ENCODE measurements at places on chromosomes 2 and 18.

GRCh38 chr18:9764011-9764481, 55.9 kb downstream of the RAB31 start:
- no peak for DNase-seq

DNA sequence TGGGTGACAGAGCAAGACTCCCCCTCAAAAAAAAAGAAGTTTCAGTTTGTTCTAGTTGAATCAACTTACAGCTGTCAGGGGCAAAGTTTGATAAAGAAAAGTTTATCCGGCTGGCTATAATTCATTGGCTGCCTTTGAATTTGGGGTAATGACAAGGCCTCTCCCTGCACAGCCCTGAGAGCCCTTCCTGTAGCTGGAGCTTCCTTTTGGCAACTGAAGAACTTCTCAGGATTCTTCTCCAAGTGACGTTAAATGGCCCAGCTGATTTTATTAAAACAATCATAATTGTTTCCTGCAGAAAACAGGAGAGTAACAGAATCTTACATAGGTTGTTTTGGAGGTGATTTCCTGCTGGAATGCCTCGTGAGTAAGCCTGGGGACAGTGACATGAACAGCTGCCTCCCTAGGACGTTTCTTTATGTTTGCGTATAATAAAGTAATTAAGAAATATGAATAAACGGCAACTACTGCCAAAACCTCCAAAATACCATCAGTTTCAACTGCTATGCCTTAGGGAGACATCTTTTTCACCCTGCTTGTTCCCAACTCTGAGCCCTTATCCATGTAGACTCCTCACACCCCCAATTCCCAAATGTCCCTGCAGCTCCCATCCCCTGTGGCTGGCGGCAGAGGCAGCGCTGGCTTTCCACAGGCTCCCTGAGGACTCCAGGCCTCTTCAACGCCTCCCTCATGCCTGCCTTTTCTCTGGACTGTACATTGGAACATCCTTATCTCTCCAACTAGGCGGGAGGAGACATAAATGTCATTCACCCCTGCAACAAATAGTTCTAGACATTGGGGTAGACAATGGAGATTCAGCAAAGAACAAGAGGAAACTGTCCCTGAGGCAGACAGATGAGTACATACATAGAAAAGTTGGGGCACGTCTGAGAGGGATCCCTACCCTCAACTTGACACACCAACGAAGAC, 59.2 kb upstream of the FZD7 start:
- DNase-seq: no peak

DNA sequence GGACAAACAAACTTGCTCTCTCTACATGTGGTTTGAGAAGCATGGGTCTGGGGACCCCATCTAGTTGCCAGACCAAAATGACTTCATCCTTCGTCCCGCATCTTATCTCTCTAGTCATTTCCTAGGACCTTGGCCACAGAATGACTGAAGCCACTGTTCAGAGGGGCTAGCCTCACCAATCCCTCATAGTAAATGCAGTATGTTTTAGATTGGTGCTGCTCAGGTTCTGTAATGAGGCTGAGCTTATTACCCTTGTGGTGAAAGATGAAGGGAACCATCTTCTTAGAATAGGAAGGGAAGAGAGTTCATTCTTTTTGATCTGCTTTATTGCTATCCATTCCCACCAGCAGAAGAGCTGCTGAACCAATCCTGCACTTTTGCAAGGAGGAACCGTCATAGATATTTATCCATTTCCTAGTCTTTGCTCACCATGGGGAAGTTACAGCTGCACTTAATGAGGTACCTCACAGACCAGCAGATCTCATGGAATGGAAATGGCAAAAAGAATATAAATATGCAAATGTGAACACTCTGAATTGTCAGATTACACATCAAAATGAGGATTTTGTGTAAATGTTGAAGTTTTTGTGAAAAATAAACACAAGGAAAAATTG, 436.7 kb downstream of the LPIN1 start:
- DNase-seq: no peak

DNA sequence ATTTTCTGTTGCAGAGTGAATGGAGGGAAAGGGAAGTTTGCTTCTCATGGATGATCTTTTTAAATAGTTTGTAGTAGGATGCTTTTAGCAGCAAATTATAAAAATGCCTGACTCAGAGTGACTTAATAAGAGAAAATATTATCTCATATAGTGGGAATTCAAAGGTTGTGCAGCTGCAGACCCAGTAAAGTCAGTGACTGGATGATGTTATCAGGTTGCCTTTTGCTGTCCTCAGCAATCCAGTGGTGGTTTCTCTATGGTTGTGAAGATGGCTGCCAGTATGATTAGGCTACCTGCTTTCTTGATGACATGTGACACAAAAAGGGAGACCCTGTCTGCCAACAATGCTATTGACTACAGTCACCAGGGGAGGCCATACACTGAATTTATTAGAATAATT, 184.8 kb downstream of the DIS3L2 start:
- DNase-seq: no peak

- DNase-seq: no peak
Observed at GRCh38 chr18:4391859-4392258, 63.2 kb downstream of the DLGAP1 start.

DNA sequence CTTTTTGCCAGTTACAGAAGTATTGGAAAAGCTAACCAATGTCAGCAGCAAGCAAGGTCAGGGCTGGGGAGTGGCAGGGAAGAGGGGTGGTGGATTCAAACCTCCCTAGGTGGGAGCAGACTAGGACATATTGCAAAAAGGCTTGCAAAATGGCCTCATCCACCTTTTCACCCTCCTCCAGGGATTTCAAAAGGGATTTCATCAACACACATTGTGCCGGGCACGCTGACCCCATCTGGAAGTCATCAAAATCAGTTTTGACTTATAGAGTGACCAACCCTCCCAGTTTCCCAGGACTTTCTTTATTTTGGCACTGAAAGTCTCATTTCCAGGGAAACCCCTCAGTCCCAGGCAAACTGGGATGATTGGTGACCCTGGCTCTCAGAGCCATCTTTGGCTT, 94.7 kb downstream of the BIN1 start:
- no peak for DNase-seq

DNA sequence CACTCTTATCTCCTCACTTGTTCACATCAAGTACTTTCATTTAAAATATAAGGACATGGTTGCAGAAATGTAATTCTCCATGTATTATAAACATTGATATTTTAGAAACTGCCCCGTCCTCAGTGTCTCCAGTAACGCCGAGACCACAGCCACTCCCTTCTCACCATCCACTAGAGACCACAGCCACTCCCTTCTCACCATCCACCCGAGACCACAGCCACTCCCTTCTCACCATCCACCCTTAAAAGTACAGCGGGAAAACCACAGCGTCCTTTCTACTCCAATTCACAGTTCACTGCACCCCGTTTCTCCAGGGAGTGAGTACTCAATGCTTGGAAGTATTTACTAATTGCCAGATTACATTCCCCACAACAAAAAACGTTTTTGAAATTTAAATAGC, 1452.2 kb upstream of the ACVR2A start:
- DNase-seq: no peak

- no peak for DNase-seq
Observed at GRCh38 chr18:12841070-12841469, 43.0 kb downstream of the PTPN2 start.

GRCh38 chr2:147086715-147087114, 758.1 kb upstream of the ACVR2A start:
- DNase-seq: no peak

DNA sequence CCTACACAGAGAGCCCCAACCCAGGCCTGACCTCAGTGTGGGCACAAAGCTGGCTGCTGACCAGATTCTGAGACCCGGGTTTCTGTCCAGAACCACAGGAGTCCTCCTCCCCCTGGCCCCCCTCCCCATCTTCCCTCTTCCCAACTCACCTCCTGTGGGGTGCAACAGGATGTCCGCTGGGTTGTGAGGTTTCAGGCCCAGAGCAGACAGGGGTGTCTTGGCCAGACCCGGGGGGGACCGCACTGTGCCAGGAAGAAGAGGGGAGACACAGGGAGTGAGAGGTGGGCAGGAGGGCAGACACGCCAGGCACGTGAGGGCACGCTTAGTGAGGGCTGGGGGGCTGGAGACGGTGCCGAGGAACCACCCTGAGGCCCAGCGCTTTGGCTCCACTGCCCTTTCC, 171.5 kb downstream of the TNS1 start:
- DNase-seq: no peak

- DNase-seq: peak; percentile 98
Observed at GRCh38 chr18:44897411-44897810, 216.7 kb downstream of the SETBP1 start.

GRCh38 chr2:134127496-134127895, 126.4 kb upstream of the MGAT5 start:
- DNase-seq: no peak

GRCh38 chr2:240563951-240564560, 3.9 kb downstream of the DUSP28 start:
- no peak for DNase-seq

- no peak for DNase-seq
Observed at GRCh38 chr2:67057123-67057522, 340.0 kb upstream of the ETAA1 start.

DNA sequence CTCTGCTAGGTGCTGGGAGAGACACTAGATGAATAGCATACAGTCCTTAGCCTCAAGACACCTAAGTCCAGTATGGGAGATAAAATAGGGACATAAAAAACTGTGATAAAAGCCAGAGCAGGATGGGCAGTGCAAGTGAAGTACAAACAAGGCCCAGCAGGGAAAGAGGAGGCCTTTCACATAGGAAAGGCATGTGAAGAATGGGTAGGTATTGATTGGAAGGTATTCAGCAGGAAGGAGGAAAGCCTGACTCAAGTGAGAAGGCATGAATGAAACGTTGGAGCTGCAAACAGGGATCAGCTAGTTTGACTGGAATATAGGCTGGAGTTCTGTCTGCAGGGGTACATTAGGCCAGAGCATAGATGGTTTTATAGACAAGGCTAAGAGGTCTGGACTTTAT, 11.0 kb upstream of the CXCR4 start:
- no peak for DNase-seq

DNA sequence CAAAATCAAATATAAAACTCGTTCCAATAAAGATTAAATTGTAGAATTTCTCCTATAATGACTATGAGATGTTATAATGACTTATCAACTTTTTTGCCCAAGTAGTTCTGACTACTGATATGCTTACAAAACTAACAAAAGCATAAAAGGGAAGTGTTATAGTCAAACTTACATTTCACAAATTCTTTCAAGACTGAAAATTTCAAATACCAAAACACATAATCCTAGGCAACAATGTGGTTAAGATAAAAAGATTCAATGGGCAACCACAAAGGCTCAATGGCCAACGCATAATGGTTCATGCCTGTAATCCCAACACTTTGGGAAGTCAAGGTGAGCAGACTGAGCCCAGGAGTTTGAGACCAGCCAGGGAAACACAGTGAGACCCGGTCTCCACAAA, 135.7 kb downstream of the USP34 start:
- no peak for DNase-seq

GRCh38 chr2:179247318-179248023, 17.2 kb downstream of the SESTD1 start:
- no peak for DNase-seq

DNA sequence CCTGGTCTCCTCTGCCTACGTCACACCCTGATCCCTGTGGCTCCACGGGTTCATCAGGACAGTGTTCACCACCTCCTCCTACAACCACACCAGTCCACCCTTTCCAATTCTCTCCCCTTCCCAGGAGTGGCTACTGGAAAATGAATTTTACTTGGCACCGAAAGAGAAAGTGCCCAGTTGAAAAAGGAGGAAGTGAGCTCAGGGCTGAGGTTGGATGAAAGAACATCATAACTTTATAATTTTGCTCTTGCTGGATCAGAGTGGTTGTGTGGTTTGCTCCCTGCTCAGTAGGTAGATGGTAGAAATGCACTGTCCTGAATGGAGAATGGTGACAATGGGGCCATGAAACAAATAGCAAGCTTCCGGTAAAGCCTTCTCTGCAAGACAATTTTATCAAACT, 140.3 kb upstream of the DDX18 start:
- DNase-seq: no peak

GRCh38 chr2:173855661-173856060, 109.5 kb downstream of the SP3 start:
- no peak for DNase-seq

GRCh38 chr2:8277921-8278571, 403.8 kb upstream of the ID2 start:
- no peak for DNase-seq

DNA sequence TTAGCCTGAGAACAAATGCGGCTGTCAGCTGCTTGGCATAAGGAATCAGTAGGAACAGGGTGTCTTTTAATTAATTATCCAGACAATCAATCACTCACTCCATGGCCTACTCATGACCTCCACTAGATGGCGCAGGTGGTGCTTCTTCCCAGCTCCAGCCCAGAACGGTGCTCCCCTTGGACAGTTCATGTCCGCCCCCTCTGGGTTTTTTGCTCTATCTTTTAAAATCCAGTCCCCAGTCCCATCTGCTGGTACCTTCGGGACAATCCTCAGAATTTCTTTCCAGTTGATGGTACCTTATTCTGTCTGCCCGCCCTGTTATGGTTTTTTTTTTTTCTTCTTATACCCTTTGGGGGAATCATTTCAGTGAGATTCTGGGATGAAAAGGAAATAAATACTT, 99.8 kb downstream of the CACNB4 start:
- DNase-seq: peak; percentile 23

- DNase-seq: no peak
Observed at GRCh38 chr2:207784898-207785297, 15.2 kb upstream of the FZD5 start.

GRCh38 chr2:113278742-113279139, at the start of gene PAX8:
Gene PAX8 (minus strand): TSS chr2:113278921. CDS start chr2:113278394, 527 bp downstream.
- no peak for DNase-seq
